Substantia nigra (tissue), 51 donors: ENCODE measurements at places on chromosomes 5 and 9.
A peak's percentile ranks its signal among the peaks of the same experiment; 100 is the strongest.

DNA sequence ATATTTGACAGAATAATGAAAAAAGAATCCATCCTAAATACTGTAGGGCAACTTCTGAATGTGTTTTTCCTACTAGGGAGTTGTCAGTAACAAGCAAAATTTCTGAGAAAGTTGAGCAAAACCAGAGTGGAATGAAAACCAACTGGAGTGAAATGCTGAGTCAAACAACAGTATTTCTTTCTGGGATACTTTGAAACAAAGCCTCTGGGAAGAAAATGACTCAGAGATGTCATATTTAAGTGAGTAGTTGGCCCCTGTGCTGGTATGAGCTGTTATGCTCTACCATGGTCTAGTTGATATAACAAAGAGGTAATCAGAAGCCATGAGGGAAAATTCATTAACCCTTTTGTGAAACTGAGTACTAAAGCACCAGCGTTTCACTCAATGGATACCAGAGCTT is 372.1 kb upstream of the C9orf72 start:
- DNase-seq, result no peak

DNA sequence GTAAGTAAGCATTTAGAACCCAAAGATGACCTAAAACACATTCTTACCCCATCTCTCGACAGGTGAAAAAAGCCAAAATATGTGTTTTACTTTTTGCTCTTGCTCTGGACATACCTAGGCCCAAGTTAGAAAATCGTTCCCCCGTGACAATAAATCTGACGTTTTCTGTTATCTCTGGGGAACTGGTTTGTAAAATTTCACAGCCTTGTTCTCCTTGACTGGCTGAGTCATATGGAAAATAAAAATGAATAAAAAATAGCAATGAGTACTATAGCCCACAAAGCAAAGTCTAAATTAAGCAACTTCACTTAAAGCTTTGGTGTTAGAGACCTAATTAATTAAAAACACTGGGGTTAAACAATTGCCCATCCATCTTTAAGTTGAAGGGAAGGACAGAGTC is 286.9 kb upstream of the CLINT1 start:
- DNase-seq, result no peak

DNA sequence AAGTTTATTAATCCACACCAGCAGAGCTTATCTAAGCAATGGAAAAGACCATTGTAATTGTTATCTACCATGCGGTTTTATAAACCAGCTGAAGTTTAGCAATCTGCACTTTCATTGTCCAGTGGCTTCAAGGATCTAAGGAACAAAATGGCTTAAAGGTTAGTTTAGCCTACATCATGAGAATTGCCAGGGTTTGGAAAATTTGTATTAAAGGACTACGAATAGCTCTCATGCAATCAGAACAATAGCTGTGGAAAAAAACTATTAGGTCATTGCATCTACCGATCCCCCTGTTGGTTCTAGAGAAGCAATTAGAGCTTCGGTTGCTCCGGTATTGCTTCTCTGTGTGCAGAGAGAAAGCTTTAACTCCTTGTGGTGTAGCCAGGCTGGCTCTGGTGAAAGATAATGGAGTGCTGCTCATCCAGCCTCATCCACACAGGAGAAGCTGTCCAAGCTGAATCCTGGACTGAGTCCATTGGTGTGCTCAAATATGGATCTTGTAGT is 86.3 kb upstream of the SLC12A2 start:
- no peak for DNase-seq

GRCh38 chr9:21576331-21577189 is 94.4 kb upstream of the IFNE start:
- no peak for DNase-seq

DNA sequence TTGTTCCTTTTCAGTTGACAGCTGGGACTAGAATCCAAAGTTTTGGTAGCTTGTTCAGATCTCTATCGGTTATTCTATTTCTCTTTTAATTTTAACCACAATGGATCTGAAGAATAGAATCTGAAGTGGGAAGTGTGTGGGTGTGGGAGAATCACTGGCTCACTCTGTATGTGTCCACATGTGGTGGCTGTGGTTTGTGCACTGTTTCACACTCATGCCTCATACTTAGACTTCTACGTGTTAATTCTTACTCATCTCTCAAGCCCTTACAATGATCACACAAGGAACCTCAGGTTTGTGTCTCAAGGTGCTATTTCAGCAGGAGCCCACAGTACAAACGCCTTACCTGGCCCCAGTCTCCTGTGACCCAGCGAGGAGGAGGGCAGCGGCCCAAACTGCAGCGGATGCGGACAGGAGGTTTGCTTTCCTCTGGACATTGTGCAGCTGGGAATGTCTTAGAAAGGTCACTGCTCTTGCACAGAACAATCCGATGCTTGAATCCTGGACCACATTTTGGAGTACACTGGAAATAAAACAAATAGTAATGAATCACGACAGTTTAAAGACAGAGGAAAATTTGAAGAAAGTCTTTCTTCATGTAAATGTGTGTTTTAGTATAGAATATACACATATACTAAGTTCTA is 309.1 kb downstream of the ADAMTS6 start:
- DNase-seq, result no peak

DNA sequence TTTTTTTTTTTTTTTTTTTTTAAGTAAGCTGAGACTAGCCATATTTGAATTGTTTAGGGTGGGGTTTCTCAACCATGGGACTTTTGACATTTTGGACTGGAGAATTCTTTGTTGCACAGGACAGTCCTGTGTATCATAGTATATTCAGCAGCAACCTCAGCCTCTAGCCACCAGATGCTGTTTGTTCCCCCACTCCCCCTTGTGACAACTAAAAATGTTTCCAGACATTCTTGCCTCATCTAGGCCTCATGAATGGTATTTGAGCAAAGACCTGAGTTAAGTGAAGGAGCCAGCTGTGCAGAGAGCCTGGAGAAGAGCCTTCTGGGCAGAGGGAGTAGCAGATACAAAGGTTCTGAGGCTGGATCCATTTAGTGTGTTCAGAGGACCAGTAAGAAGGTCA is 155.9 kb downstream of the SGCD start:
- no peak for DNase-seq

DNA sequence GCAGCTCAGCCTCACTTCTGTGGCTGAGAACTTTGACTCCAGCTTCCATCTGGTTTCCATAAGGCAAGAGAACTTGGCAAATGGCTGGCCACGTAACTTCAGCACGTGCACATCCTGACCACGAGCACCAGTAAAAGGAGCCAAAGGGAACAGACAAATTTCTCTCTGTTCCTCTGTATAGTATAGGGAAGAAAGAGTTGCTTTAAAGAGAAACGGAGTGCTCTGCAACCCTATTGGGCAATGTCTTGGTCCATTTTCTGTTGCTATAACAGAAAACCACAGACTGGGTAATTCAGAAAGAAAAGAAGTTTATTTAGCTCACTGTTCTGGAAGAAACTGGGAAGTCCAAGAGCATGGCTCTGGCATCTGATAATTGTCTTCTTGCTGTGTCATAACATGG is 558.7 kb downstream of the ACTL7B start:
- DNase-seq, result no peak

DNA sequence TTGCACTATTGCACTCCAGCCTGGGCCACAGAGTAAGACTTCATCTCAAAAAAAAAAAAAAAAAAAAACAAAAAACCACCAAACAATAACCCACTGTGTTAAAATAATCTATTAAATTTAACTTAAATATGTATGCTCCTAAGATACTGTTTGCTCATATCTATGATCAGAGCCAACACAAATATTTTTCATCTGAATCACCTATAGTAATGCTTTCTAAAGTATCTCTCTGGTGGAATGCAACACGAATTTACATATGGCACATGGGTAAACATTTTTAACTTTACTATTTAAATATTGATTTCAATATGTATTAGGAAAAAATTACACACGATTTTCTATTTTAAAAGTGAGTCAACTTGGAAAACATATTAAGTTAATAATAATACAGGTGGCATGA is 196.4 kb downstream of the RFX3 start:
- no peak for DNase-seq

- DNase-seq, result no peak
Measured at GRCh38 chr9:118891213-118891612, 478.0 kb downstream of the BRINP1 start.

GRCh38 chr9:83978992-83979811 is 813 bp downstream of the HNRNPK start:
- DNase-seq, result peak; percentile 77

GRCh38 chr5:107126341-107126740 is 544.4 kb downstream of the EFNA5 start:
- no peak for DNase-seq

- no peak for DNase-seq
Measured at GRCh38 chr5:179694561-179694960, 4.2 kb upstream of the CANX start.

- no peak for DNase-seq
Measured at GRCh38 chr5:125207856-125208255, 461.4 kb upstream of the ZNF608 start.

DNA sequence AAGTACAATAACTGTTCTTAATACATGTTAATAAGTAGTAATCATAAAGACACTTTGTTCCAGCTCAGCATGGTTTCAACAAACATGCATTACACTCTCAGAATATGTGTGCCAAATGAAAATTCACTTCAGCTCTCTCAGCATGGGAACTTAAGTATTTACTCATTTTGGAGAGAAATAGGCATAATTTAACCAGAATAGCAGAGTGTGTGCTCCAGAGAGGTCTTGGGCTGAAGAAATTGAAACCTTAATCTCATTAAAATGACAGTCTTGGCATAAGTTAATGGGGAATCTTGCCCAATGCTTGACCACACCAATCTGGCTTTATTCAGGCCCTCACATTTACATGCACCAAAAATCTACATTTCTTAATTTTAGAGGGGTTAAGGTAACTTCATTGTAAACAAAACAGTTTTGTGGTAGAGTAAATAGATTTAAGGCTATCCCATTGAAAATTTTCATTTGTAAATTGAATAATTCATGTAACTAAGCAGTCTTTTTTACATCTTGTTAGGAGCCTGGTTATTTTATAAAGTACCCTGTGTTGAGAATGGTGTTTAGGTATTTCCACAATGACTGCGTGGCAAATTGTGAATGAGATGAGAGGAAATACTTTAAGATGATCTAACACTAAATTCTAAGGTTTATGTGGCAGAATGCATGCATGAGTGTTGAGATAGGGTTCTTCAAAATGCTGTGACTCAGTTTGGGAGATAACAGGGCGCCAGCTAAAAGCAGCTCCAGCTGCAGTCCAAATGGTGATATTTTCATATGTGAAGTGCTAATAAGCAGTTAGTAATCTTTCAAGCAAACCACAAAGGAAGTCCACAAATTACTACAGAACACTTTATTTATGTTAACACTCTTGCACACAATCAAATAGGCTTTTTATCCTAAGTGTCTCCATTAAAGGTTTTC is 11.3 kb upstream of the LOX start:
- no peak for DNase-seq

- no peak for DNase-seq
Measured at GRCh38 chr9:98367923-98368322, 112.5 kb upstream of the TBC1D2 start.

GRCh38 chr5:135697251-135697958 is 118.6 kb upstream of the CXCL14 start:
- DNase-seq, result no peak

DNA sequence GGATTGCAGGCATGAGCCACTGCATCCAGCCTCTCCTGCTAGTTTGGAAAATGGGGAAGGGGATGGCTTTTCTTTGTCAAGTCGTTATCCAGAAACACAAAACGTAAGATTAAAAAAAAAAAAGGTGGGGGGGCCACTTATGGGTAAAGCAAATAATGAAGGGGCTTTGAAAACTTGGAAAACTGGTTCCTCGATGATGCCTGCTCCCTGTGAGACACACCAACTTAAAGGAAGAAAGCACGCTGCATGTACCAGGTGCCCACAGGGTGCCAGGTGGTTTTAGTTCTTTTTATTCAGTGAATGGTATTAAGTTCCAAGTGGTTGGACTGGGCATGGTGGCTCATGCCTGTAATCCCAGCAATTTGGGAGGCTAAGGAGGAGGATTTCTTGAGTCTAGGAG is 170.1 kb downstream of the GOLPH3 start:
- no peak for DNase-seq
